ENCODE measurements at places on chromosomes 7 and 10.

- DNase-seq: no peak
Measured at GRCh38 chr7:131252976-131253375, 74.7 kb upstream of the MKLN1 start.

DNA sequence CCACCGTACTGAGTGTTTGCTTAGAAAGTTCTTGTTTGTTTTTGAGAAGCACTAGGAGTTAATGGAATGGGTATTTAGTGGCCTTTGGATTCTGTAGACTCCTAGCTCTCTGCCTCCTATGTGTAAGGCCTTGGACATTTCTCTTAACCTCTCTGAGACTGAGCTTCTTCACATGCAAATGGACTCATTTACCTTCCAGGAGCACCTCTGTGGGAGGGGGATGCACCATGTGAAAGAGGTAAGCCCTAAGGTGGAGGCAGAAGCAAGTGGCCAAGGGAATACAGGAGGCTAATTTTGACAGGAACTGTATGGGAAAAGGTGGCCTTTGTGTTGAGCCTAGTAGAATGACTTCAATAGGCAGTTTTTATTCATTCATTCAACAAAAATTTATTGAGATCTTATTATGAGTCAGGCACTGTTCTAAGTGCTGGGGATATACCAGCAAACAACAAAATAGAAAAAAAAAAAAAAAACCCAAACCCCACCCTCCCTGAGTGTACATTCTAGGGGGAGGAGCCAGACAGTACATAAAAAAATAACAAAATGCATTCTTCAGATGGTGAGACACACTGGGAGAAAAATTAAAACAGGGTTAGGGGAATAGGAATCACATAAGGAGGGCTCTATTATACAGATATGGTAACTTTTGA is 9.2 kb upstream of the EPHA1 start:
- no peak for DNase-seq

DNA sequence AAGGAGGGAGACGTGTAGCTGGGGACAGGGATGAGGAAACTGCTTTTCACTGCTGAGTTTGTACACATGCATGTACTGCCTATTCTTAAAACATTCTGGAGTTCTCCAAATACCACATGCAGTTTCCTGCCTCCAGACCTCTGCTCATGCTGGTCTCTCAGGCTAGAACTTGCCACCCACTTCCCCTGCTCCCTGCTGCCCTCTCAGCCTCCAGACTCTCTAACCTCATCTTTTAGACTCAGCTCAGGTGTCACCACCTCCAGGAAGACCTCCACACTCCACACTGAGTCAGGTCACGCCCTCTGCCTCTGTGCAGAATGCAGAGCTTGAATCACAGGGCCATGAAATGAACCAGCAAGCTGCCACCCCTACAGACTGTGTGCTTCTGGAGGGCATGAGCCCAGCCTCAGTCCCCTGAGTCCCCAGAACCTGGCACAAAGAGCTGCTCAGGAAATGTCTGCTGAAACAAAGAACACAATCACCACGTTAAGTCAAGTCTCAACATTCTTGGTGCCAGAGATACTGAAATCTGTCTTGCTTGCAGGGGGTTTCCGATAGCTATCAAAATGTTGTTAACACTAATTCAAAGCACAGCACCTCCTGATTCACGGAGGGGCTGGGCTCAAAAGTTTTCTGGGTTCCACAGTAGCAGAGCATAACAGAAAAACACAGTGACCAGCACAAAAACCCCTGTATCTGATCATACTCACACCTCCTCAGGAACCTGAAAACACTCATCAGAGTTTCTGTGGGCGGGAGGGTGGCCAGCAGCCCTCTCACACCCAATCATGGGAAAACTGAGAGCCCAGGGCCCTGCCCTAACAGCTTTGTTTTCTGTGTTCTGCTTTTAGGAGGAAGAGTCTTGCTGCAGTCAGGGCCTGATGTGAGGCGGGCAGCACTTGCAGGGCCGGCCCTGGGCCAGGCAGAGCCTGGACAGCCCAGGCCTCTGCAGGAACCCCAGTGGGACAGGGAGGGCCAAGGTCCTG is 21.1 kb downstream of the FAM53B start:
- no peak for DNase-seq

GRCh38 chr7:135232720-135233119 is 918 bp upstream of the STRA8 start:
- DNase-seq: no peak

DNA sequence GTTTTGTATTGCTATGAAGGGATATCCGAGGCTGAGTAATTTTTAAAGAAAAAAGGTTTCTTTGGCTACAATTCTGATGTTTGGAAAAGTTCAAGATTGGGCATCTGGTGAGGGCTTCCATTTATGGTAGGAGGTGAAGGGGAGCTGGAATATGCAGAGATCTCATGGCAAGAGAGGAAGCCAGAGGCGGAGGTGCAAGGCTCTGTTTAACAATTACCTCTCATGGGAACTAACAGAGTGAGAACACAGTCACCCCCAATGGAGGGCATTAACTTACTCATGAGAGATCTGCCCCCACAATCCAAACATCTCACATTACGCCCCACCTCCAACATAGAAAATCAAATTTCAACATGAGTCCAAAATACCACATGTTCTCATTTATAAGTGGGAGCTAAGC is 62.0 kb downstream of the AKR1D1 start:
- DNase-seq: no peak

DNA sequence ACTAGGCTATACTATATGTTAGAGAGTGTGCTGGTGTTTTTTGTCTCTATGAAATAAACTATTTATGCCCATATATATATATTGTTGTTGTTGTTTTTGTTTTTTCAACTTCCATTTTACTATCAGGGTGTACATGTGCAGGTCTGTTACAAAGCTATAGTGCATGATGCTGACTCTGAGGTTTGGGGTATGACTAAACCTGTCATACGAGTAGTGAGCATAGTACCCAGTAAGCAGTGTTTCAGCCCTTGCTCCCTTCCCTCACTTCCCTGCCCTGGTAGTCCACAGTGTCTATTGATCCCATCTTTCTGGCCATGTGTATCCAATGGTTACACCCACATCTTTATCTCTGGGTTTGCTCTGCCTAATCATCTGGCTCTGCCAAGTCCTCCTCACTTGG is 101.8 kb downstream of the FAS start:
- DNase-seq: no peak

DNA sequence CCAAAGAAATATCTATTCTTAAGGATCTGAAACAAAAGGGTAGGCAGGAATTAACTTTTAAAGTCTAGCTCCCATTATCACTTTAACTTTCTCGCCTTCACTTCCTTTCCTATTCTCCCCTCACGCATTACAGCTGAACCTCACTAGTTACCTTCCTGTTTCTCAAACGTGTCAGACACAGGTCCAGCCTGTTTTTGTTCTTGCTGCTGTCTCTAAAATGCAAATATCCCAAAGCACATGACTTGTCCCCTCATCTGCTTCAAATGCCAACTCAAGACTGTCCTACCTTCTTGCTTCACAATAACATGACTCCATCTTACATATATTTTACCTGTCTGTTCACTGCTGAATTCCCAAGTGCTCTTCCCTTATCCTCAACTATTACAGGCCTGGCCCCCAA is 17.6 kb downstream of the ZDHHC6 start:
- DNase-seq: no peak

- no peak for DNase-seq
Measured at GRCh38 chr7:44076101-44076895, 6.0 kb downstream of the POLM start.

- no peak for DNase-seq
Measured at GRCh38 chr10:4662576-4663161, 163.3 kb upstream of the AKR1E2 start.

GRCh38 chr7:33893377-33893776 is 12.0 kb upstream of the BMPER start:
- no peak for DNase-seq

- no peak for DNase-seq
Measured at GRCh38 chr10:19024611-19025010, 24.0 kb upstream of the MALRD1 start.

DNA sequence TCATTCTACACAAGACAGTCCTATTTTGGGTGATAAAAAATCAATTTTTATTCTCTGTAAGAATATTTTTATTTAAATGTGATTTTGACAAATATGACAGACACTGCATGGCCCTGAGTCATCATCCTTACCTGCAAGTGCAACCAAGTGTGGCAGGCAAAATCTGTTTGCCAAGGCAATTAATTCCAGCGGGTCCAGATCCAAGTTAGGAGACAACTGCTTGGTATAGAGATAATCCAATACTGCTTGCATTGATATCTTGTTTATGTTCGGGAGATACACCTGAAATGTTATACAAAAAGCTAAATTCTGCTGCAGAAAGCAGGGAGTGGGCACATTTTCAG is 66.2 kb downstream of the RHOBTB1 start:
- DNase-seq: no peak

DNA sequence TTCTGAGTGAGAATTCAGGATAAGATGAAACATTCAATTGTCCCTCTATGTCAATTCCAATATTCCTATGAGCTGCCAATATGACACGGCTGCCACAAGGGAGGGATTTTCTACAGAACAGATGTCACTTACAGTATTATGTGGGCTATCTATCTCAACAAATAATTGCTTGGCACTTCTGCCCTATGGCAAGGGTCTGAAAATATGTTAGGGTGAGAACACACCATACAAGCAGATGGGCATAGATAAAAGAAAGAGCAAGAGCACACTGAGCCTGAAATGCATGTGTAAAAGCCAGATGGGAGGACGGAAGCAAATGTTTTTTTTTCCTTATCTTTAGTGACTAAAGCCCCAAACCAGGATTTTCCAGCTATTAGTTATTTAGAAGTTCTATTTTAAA is 70.1 kb upstream of the TFEC start:
- DNase-seq: no peak

GRCh38 chr7:155878250-155878649 is 66.0 kb upstream of the SHH start:
- no peak for DNase-seq

GRCh38 chr10:78381107-78381506 is 347.4 kb downstream of the RPS24 start:
- DNase-seq: no peak

- DNase-seq: no peak
Measured at GRCh38 chr10:77296534-77297392, 340.8 kb downstream of the KCNMA1 start.
